ENCODE measurements at places on chromosomes 16 and 17. TPM values are rescaled to one million over a fixed set of nuclear protein-coding genes. Genes with fewer than 3 reads are reported as not detected.

SPN gene
- total RNA-seq: not detected

LRRC36 gene
- 2.4 TPM for total RNA-seq

RAC3 gene
- total RNA-seq: 35.4 TPM

KCNJ12 gene
- 0.51 TPM for total RNA-seq

TACO1 gene
- 31.7 TPM for total RNA-seq

APOBR gene
- not detected for total RNA-seq

EXOC3L1 gene
- 10.8 TPM for total RNA-seq

CLEC18A gene
- total RNA-seq: 0.46 TPM

SMTNL2 gene
- not detected for total RNA-seq

RAB26 gene
- 0.91 TPM for total RNA-seq

RMI2 gene
- 11.1 TPM for total RNA-seq

CD300C gene
- not detected for total RNA-seq

DOC2A gene
- 0.58 TPM for total RNA-seq

TERB1 gene
- not detected for total RNA-seq

PRSS53 gene
- 4.5 TPM for total RNA-seq

ITGA2B gene
- total RNA-seq: 0.48 TPM

MPV17L gene
- 0.22 TPM for total RNA-seq

TBC1D3H gene
- not detected for total RNA-seq

TLCD3B gene
- 0.99 TPM for total RNA-seq

PIK3R5 gene
- not detected for total RNA-seq

CES5A gene
- not detected for total RNA-seq

HERPUD1 gene
- 109 TPM for total RNA-seq

HES7 gene
- total RNA-seq: not detected

TBX2 gene
- not detected for total RNA-seq

HOXB13 gene
- total RNA-seq: not detected
